ENCODE measurements at places on chromosomes 1 and 21.

DNA sequence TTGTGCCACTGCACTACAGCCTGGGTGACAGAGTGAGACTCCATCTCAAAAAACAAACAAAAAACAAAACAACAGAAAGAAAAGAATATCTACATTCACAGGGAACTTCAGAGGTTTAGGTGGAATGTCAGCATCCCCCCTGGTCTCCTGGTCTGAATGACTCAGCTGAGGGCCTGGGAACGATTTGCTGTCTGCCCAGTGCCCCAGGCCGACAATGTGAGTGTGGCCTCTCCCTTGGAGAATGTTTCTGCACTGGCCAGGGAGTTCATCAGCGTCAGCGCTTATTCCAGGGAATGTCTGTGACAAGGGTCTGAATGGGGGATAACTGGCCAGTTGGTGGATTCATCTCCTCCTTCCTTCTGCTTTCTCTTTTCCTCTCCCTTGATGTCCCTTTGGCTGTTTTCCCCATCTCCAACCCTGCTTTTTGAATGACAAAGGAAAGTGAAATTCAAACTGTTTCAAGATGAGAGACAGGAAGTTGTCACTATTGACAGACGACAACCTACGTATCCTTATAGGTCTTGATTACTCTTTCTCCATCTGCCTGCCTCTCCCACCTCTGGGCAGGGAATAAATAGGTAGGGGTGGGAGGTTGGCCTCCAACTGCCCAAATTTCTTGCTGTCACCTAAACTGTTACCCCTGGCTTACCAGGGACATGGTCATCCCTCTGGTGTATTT is 213.1 kb downstream of the HHAT start:
- DNase-seq = no peak

DNA sequence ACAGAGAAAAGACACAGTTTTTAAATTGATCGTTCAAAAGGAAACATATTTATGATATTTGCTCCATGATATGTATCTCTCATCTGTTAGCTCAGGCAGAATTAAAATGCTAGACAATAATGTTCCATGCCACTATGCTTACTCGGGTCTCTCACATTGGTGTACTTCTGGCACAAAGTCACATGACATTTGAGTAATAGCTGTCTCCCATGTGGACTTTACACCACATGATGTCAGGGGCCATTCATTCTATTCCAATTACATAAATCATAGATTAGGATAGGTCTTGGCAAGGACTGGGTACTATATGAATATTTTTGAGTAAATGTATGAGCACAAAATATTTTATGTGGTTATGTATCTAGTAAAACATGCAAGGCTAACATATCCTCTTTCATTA is 648.4 kb downstream of the PLA2G4A start:
- DNase-seq = no peak

- DNase-seq = no peak
These were observed 282.3 kb downstream of the DUSP10 start for GRCh38 chr1:221459558-221459957.

DNA sequence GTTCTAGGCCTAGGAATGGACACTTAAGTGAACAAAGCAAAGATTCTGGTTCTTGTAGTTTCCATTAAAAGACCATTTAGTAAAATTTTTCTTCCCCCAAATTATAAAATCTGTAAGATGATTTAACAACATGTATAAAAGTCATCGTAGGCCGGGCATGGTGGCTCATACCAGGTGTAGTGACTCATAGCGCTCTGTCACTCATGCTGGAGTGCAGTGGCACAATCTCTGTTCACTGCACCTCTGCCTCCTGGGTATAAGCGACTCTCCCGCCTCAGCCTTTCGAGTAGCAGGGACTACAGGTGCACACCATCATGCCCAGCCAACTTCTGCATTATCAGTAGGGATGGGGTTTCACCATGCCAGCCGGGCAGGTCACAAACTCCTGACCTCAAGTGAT is 9.1 kb downstream of the ASPM start:
- no peak for DNase-seq

All from T follicular helper cell (primary cell).